A673 (cell line): ENCODE measurements at places on chromosomes 16 and 17. TPM values are rescaled to one million over a fixed set of nuclear protein-coding genes. Genes with fewer than 3 reads are reported as not detected.

The CTRB2 gene
- not detected in 2 replicates for total RNA-seq

The CMIP gene
- 24.7 and 25.5 TPM in 2 replicates for total RNA-seq

The SPNS2 gene
- not detected in 2 replicates for total RNA-seq

The SLC13A5 gene
- total RNA-seq, result not detected in 2 replicates

The C16orf87 gene
- 27.1 and 30.5 TPM in 2 replicates for total RNA-seq
